Left ventricle myocardium inferior (tissue), 1 donor: ENCODE measurements at places on chromosomes 16 and 17.

GRCh38 chr16:3509470-3509928, 8.7 kb downstream of the CLUAP1 start:
- no peak for DNase-seq

- no peak for DNase-seq
These were observed 25.0 kb downstream of the MPRIP start for GRCh38 chr17:17067257-17067656.

DNA sequence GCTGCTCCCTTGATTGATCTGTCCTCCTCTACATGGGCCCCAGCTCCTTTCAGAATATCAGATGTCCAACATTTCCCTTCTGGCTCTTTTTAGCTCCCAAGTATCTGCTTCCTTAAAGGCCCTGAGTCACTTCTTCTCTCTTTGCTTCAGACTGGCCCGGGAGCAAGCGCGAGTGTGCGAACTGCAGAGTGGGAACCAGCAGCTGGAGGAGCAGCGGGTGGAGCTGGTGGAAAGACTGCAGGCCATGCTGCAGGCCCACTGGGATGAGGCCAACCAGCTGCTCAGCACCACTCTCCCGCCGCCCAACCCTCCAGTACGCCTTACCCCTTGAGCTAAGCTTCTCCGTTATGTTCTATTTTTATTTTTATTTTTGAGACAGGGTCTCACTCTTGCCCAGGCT, 12.3 kb downstream of the CNTROB start:
- no peak for DNase-seq

- no peak for DNase-seq
These were observed 1.4 kb upstream of the KRT28 start for GRCh38 chr17:40801157-40801556.

DNA sequence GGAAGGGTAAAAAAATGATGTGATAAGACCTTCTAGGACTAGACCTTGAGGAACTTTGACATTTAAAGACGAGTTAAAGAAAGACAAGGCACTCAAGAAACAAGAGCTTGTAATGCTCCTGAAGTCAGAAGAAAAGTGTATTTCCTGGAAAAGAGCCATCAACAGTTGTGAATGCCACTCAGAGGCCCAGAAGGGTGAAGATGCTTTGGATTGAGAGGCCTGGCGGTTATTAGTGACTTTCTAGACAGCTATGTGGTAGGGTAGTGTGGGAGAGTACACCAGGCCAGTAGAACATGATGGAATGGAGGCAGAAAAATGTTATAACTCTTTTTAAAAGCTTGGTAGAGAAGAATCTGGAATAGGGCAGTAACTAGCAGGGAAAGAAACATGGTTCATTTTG, 34.1 kb upstream of the ANKFN1 start:
- DNase-seq, result no peak

GRCh38 chr17:2295575-2295974, 8.0 kb downstream of the SMG6 start:
- DNase-seq, result no peak

DNA sequence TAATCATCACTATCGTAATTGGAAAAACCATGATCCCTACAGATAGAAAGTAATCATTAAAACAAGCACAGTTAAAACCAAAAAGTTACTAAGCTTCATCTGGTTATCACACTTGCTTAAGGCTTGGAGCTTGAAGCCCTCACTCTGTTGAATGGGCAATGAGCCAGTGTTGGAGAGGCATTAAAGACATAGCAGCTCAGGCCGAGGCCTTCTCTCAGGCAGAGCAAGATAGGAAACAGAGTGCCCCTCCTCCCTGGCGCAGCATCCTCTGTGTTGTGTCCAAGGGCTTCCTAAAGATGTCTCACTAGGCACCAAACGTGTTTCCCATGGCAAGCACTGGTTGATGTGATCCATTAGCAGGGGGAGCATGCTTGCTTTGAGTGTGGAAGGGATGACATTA, 34.9 kb upstream of the LGALS9 start:
- no peak for DNase-seq

GRCh38 chr17:76022285-76022684, 4.8 kb downstream of the EVPL start:
- no peak for DNase-seq

DNA sequence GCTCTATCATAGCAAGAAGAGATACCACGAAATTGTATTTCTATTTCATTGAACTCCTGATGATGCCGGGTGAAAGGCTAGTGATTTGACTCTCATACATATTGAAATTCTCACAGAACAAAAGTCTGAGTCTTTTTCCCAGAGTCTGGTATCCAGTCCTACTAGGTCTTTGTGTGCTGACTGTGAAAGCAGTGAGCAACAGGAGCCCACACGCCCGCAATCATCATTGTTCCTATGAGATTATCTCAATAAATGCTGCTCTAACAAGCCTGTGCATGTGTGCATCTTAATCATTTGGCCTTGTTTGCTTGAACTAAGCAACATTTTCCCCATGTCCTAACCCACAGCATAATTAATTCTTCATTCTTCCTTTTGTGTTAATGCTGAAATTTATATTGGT, 1466.0 kb downstream of the CDH11 start:
- no peak for DNase-seq

DNA sequence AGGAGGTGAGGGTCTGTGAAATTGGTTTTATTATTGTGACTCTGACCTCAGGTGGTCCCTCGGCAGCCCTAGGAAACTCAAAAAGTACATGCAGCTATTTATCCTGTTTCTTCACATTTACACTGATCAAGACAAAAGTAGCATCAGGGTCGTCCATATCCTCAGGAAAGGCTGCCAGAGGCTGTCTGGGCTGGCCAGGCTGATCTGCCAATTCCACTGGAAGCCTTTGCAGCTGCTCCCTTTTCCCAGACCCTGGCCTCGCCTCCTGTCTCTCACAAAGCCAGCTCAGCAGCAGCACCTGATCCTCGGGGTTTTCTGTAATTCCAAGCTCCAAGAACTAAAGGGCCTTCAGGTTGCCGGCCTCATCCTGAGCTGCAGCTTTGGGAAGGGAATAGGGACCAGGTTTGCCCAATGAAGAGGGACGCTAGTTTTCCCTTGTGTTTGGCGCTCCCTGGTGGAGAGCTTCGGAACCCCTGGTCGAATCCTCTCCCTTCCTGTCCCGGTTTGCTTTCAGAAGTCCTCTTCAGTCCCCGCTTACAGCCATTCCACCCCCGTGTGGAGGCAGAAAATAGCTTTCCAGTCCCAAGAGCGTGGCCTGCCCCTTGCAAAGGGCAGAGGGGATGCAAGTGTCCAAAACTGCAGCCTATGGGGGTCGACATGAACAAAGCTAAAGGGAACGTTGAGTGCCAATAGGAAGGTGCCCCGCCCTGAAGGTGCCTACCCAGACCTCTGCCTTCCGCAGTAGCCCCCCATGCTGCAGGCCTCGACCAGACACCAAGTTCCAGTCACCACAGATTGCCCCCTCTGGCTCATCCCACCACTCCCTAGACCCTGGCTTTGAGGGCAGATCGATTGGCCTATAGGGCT, 13.4 kb downstream of the MFSD6L start:
- peak; percentile 71 for DNase-seq

DNA sequence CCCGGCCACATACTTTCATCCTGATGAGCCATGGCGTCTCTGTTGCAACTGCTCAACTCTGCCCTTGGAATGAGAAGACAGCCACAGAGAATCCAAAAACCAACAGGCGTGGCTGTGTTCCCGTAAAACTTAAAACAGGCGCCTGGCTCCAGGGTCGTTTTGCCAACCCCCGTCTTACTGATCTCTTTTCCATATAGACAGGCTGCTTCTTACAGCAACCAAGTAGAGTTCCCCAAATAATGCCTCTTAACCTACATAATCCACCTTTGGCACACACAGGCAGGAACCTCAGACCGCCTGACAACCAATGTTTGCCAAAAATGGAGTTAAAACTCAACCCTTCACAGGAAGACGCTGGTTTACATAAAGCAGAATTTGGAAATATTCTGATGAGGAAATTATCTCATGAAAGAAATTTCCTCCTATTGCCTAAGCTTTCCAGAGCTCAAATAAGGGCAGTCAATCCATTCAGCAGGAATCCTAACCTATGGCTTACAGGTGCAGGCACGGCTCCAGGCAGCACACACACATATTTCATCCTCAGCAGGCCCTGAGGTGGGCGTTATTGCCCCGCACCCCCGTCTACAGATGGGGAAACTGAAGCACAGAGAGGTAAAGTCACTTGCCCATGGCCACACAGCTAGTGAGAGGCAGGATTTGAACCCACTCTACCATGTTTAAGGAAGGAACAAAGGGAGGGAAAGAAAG, 35.8 kb downstream of the LITAF start:
- no peak for DNase-seq

DNA sequence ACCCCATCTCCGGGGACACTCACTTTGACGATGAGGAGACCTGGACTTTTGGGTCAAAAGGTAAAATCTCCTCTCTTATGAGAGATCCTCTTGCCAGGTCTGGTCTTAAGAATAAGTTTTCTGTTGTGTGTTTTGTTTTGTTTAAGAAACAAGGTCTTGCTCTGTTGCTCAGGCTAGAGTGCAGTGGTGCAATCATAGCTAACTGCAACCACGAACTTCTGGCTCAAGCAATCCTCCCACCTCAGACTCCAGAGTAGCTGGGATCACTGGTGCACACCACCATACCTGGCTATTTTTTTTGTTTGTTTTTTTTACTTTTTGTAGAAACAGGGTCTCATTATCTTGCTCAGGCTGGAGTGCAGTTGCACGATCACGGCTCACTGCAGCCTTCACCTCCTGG, 4.1 kb downstream of the MMP25 start:
- DNase-seq, result no peak

- peak; percentile 56 for DNase-seq
These were observed 33.5 kb downstream of the SRL start for GRCh38 chr16:4208341-4208751.

GRCh38 chr17:73541561-73541981, 102.7 kb downstream of the SDK2 start:
- DNase-seq, result no peak

DNA sequence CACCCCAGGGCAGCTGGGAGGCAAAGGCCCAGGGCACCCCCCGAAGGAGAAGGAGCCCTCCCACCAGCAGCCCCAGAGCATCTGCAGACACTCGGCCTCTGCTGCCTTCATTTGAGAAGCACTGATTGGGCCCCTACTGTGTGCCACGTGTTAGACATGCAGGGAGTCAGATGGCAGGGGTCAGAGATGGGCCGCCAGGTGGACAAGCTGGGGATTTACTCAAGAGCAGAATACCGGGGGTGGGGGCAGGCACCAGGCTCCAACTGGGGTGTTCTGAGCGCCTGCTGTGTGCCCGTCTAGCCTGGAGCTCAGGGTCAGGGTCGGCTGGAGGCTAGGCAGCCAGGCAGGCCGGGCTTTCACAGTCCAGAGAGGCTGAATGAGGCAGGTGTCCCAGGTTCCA, 18.7 kb downstream of the TPSG1 start:
- no peak for DNase-seq

DNA sequence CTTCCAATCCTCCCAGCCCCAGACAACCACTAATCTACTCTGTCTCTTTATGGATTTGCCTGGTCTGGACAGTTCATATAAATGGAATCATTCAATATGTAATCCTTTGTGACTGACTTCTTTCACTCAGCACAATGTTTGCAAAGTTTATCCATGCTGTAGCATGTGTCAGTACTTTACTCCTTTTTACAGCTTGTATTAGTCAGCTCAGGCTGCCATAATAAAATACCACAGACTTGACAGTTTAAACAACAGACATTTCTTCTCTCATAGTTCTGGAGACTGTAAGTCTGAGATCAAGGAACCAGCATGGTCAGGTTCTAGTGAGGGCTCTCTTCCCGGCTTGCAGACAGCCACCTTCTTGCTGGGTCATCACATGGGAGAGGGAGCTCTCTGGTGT, 41.3 kb downstream of the GPRC5B start:
- DNase-seq, result no peak

GRCh38 chr16:309476-309875, 26.5 kb downstream of the PDIA2 start:
- no peak for DNase-seq

DNA sequence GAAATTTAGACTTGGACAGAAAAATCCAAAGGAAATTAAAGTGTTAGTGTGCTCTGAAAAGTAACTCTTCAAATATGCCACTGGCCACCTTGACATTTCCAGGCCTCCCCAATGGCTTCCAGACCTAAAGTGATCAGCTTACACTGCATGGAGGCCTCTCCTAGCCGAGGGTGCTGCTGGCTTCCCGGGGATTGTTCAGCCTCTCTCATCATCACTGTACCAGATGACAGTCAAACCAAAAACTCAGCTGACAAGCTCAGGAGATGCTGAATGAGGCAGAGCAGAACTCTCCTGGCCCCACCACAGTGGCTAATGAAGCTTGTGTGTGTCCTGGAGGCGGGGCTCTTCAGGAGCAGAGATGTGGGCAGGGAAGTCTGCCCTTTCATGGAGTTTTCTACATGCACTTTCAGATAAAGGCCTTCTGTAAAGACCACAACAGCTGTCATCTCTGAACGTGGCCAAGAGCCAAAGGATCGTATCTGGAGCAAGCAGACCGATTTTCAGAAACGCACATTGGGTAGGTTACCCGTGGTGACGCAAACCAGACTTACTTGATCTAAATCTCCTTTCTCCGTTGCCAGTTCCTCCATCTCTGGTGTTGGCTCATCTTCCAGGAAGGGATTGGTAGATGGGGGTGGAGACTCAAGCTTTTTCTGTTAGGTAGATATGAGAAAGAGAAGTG, 113.3 kb downstream of the VPS53 start:
- DNase-seq, result no peak

GRCh38 chr17:14793237-14793636, 471.9 kb downstream of the PMP22 start:
- no peak for DNase-seq

DNA sequence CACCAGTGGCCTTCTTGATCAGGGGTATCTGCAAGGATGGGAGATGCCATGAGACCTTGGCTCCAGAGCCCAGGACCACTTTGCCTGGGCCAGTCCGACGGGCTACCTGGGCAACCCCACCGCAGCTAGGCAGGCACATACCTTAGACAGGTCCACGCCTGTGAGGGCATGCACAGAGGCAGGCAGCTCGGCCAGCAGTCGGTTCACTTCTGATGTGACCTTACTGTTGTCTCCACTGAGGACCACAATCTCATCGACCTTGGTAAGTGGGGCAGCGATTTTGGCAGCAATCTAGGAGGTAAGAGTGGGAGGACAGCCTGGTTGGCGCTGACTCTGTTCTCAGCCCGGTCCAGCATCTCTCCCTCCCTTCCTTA, 17.0 kb downstream of the FLOT2 start:
- no peak for DNase-seq

GRCh38 chr16:82783933-82784572, 157.3 kb downstream of the CDH13 start:
- DNase-seq, result no peak
